ENCODE measurements at places on chromosomes 13 and 19.

GRCh38 chr13:67099494-67099893 lies 130.6 kb downstream of the PCDH9 start:
- DNase-seq, result no peak

DNA sequence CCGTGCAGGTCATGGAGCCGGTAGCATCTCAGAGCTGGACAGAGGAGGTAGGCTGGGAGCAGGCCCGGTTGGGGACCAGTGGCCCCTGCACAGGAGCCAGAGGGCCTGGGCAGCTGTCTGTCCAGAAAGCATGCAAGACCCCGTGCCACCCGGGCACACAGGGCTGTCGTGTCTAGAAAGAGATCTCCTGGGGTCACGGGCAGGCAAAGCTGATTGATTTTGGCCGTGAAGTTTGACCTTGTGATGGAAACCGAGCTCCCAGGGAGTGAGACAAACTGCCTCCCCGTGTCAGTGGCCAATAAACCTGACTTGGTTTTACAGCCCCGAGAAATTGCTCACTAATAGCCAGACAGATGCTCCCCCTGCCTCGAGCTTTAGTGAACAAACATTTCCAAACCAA lies 98.8 kb downstream of the KDM4B start:
- DNase-seq, result no peak

GRCh38 chr19:33295621-33296487 lies 6.5 kb downstream of the CEBPA start:
- DNase-seq, result no peak

GRCh38 chr13:90618133-90618532 lies 729.4 kb upstream of the MIR17HG start:
- no peak for DNase-seq

DNA sequence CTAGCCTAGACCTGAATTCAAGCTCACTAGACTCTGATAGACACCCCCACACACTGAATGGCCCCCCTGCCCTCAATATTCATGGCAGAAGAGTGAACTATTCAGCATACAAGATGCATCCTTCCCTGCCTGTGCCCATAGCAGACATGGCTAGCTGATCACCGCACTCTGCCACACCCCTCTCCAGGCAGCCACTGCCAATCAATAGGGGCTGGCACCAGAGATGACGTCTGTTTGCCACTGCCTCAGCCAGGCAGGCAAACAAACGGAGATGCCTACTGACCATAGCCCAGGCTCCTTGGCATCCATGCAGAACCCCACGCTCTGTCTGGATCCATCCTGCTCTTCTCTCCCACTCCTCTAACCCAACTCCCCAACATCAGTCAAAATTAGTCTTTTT lies 13.8 kb upstream of the NPAS1 start:
- DNase-seq, result no peak

DNA sequence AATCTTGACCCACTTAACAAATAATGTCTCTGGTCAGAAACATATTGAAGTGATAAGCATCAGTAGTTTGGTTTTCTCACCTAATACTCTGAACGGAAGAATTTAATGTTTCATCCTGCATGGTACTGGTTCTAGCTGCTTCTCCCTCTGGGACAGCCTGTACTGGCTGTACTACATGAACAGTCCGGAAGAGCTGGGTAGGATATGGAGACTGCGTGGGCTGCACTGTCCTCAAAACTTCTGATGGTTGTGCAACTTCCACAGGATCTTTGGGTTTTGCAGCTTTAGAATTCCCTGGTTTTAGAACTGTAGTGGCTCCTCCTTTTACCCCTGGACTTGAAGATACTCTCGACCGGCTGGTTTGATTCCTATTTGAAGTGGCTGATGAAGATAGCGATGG lies 78.3 kb downstream of the ELF1 start:
- no peak for DNase-seq

GRCh38 chr13:97258801-97259200 lies 36.7 kb downstream of the MBNL2 start:
- DNase-seq, result no peak

- no peak for DNase-seq
Observed at GRCh38 chr19:45878043-45878794, 7.7 kb downstream of the IRF2BP1 start.

GRCh38 chr19:42850981-42851717 lies 28.4 kb downstream of the PSG1 start:
- peak; percentile 83 for DNase-seq

GRCh38 chr19:38190793-38191192 lies 33.2 kb downstream of the DPF1 start:
- no peak for DNase-seq

DNA sequence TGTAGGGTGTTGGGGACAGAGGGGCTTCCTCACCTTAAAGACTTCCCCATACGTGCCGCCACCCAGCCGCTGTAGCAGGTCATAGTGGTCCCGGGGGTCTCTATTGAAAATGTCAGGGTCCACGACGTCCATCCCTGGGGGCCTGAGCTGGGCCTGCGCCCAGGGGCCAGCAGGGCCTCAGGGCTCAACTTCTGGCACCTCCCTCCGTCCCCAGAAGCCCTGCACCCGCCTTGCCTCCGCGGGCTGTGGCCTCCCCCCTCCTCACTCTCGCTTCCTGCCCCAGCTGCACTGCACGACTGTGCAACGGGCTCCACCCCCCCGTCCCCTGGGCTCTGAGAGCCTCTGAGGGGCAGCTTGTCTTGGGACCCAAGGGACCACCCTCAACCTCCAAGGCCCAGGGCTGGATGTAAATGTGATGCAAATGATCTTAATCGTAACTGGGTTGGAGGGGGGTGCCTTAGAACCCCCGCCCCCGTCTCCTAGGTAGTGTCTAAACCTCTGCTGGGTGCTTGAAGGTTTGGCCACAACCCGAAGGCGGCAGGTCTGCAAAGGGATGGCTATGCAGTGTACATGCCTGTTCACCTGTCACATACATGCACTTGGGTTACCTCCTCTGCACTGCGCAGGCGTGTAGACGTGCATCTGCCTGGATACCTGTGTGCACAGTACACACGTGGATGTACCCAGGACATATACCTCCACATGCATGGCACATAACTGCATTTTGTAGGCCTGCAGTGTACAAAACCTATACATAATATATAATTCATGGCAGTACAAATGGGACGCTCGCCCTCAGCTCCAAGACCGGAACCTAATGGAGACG lies at the start of gene MAP4K1:
TSS of gene MAP4K1 (minus strand) at position 190 of the 826 bp plus-strand sequence. CDS start at position 132, 58 bp downstream.
- no peak for DNase-seq

DNA sequence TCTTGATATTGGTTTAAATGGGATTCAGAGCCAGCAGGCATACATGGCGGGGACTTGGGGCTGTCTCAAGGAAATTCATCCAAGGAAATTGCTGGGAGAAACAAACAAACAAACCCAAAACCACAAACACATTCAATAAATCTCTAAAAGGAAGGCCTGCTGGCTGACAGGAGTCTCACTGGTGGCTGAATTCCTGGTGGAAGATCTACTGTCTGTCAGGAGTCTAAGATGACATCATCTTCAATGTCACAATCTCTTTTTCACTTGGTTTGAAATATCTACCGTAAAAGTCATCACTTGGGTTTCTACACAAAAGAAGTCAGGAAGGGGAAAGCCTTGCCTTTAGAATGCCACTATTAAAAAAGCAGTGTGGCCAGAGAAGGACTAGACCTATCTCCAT lies 87.9 kb downstream of the KLF5 start:
- no peak for DNase-seq

GRCh38 chr13:73481886-73482445 lies 423.2 kb downstream of the KLF5 start:
- no peak for DNase-seq

DNA sequence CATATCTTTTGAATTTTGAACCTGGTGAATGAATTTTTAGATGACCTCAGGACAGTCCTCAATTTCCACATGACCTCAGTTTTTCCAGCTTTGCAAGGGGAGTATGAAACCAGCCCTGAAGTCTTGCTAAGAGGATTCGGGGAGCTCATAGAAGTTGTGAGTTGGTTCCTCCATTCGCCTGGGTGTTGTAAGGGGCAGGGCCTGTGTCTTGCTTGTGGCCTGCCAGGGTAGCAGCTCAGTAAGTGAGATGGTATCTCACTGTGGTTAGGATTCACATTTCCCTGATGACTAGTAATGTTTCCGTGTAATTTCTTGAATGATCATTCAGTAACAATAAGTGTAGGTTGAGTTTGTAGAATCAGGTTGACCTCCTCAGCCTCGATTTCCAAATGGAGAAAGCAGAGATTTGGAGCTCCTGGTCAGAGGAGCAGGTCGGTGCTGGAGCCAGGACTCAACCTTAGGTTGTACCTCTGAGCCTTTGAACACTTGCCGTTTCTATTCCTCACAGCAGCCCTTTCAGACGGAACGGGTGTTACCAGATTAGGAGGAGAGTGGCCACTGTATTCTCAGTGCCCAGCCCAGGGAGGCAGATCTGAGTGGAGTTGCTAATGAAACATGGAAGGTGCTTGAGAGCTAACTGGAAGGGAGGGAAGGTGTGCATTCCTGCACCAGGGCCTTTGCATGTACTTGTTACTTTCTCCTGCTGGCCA lies 14.6 kb downstream of the NACC1 start:
- no peak for DNase-seq

DNA sequence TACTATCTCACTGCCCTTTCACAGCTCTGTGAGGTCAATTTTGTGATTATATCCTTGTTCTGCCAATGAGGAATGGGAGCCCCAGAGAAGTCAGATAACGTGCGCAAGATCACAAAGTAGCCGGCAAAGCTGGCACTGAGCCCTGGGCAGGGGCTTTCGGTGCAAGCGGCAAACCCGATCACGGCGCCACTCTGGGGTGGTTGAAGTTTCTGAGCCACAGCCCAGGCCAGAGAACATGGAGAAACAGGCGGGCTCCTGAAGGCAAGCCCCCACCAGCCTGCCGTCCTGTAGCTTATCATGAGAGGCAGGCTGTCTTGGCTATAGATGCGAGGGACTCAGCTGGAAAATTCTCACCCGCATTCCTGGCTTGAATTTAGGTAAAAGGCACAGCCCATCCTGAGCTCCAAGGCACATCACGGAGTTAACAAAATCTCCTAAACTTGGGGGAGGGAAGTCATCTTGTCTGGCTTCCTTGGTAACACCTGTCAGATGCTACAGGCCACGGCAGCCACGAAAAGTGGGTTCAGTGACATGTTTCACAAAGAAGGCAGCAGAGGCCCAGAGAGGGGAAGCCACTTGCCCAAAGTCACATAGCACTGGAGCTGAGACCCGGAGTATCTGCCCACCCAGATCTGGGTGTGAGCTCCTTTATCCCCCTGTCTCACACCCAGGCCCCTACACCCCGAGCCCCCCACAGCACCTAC lies 12.5 kb downstream of the TNNT1 start:
- DNase-seq, result peak; percentile 23

DNA sequence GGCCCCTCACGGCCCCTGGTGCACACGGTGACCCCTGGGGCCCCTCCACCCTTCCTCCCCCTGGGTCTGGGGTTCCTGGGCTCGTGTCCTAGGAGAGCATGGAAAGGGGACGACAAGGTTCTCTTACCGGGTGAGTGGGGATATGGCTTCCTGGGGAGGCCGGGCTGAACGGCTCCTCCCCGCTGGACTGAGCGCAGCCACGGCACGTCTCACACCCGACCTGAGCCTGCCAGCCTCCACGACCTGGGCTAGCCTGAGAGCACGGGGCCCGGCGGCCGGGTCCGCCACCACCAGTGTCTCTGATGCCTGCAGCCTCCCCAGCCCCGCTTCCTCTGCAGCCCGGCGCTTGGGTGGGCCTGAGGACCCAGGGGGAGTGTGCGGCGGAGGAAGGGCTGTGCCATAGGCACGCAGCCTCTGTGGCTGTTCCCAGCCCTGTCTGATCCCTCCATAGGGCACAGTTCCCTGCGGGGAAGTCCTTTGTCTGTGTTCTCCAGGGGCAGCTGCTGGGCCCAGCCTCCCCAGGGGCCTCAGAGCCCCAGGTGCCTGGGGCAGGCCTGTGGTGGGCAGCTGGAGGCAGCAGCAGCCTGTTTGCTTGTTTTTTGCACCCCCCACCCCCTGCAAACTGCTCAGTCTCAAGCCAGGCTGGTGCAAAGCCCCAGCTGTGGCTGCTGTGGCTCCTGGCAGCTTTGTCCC lies 15.0 kb downstream of the PLIN4 start:
- no peak for DNase-seq

- peak; percentile 31 for DNase-seq
Observed at GRCh38 chr13:91369441-91369831, 21.9 kb downstream of the MIR17HG start.

- no peak for DNase-seq
Observed at GRCh38 chr13:50733392-50733791, 110.1 kb downstream of the DLEU7 start.

DNA sequence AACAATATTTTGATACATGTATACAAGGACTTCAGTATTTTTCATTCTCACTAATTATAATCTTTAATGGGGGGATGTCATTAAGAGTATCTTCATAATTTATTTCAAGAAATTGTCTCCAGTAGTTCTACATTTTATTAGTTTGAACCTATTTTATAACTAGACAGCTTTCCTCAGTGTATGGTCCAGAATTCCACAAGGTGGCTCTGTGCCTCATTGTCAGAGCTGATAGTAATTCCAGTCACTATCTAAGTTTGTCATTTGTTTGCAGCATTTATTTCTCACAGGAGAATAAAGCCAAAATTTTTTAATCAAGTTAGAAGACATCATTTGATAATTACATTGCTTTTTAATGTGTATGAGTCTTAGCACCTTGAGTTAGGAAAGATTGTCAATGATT lies 1633.0 kb upstream of the PCDH20 start:
- DNase-seq, result peak; percentile 6

GRCh38 chr19:44909775-44910174 lies 4.2 kb downstream of the APOE start:
- no peak for DNase-seq

GRCh38 chr19:29928831-29929230 lies 13.2 kb upstream of the URI1 start:
- DNase-seq, result no peak

GRCh38 chr19:45440873-45441654 lies 17.3 kb upstream of the ERCC1 start:
- peak; percentile 17 for DNase-seq

DNA sequence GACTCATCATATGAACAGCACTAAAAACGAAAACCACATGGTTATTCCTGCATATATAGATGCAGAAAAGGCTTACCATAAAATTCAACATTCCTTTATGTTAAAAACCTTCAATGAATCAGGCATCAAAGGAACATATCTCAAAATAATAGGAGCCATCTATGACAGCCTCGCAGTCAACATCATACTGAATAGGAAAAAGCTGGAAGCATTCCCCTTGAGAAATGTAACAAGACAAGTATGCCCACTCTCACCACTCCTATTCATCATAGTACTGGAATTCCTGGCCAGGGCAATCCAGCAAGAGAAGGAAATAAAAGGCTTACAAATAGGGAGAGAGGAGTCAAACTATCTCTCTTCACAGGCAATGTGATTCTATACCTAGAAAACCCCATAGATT lies 179.6 kb upstream of the HTR2A start:
- no peak for DNase-seq
